ENCODE measurements at places on chromosomes 7 and 10.

- DNase-seq = no peak
Measured at GRCh38 chr7:34207810-34208209, 302.5 kb downstream of the BMPER start.

DNA sequence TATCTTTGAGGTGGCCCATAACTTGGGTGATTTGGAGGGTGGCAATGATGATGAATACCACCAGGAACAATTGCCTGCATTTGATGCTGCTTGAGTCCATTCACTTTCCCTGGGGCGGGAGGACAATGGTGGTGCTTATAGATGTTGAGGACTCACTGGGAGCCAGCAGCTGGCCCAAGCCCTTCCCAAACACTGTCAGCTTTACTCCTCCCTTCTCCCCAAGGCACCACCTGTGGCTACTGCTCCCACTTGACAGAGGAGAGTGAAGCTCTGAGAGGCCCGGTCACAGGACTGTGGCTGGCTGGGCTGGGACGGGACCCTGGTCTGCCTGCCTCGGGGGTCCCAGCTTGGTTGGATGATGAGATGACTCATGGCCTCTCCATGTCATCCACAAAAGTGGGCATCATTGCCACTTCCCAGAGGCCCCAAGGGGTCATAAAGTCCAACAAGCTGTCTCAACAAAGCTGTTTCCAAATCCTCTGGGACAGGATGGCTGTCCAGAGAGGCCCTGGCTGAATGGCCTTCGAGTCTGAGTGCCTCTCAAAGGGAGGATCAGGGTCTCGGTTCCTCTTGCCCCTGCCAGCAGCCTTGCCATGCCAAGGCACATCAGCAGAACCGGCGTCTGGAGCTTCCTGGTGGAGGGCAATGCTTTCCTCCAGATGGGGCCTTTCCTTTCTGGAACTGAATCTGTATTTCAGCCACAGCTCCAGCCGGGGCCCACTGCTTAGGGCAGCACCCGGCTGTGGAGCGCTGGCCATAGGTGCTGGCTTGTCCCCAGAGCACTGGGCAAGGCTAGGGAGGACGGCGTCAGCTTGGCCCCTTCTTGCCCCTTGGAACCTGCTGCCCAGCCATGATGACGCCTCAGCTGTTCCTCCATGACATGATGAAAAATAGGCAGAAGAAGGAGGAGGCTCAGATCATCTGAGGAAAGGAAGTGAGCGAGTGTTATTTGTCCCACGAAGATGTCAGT lies 47.0 kb upstream of the PLEKHA1 start:
- DNase-seq = no peak

DNA sequence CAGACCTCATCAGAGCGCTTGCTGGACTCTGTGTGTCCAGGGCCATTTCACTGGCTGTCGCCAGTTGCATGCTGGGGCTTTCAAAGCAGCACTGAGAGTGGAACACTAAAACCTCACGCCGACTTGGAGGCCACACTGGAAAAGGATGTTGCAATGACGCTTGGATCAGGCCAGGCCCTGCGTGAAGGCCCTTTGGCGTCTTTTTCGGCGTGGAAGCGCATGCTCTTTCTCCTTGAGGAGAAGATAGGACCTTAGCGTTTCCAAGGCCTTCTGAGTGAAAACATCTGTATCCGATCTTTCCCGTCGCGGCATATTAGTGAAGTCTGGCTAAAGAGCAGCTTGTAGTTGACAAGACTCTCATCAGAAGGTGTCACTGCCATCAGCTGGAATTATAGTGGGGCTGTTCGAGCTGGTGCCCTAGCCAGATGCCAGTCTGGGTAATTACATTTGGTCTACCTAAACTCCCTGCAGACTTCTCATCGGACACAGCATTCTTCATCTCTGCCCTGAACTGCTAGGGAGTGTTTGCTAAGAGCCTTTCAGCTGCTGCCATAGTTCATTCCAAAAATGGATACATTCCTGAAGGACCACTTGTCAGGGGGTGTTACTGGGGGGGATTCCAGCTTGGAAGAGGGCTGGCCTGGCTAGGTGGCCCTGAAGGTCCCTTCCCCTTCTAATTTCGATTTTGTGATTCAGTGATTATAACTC lies 167.7 kb upstream of the TCF7L2 start:
- DNase-seq = no peak

GRCh38 chr10:61543831-61544230 lies 90.7 kb upstream of the TMEM26 start:
- DNase-seq = no peak

DNA sequence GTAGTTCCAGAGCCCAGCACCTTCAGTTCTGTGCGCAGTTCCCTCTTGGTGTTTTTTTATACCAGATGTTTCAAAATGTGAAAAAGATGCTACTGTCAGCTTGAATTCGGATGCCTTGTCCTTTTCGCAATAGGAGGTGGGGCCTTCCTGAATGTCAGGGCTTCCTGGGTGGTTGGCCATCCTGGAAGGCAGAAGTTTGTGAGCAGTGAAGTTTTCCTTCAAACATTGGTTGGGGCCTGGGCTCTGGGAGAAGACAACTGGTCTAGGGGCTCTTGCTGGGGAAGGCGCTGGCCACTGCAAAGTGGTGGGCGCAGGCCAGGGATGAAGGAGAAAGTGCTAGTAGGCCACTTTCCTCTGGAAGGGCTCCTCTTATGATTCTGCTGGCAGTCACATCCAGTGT lies 56.8 kb upstream of the JAZF1 start:
- DNase-seq = no peak

DNA sequence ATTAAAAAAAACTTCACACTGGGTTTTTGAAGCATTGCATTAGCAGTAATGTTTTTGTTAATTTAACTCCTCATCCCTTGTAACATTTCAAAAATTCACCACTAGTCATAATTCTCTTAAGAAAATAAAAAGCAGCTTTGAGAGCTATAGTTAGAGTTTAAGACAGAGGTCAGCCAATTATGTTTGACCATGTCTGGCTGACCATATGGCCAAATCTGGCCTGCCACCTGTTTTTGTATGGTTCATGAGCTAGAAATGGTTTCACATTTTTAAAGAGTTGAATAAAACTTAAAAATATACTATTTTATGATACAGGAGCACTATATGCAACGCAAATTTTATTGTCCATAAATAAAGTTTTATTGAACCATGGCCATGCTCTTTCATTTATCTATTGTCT lies 73.0 kb upstream of the LRRTM3 start:
- no peak for DNase-seq

GRCh38 chr10:76925636-76926405 lies 711.8 kb downstream of the KCNMA1 start:
- no peak for DNase-seq

DNA sequence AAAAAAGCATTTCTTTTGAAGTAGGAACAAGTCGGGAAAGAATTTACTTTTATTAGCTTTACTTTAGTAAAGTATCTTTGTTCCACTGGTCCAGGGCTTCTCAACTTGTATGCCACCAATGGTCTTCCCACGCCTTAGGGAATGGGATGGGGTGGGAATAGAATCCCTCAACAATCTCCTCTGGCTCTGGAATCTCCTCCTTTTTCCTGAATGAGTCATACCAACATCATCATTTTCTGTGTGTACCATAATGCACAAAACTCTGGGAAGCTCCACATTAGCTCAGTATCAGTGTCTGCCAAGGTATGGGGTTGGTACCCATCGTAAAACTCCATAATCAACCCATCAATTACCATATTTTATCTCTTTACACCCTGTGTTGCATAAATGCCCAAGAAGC lies 159.4 kb upstream of the BMPER start:
- no peak for DNase-seq

- no peak for DNase-seq
Measured at GRCh38 chr10:88491314-88491713, 91.8 kb downstream of the RNLS start.

- DNase-seq = no peak
Measured at GRCh38 chr7:1768832-1769231, 98.8 kb downstream of the ELFN1 start.

DNA sequence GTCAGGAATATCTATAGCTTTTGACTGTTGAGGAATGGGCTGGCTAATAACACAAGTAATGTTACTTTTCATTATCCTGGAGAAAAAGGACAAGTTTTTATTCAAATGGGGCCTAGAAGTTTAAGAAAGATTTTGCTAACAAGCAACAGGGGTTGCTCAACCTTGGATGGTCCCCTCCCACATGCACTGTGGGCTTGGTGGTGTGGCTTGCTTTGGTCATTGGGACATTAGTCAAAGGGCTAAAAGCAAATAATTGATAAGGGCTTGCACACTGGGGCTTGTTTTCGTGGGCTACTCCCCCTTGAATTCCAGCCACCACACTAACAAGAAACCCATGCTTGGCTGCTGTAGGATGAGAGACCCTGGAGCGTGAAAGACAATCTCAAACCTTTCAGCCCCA lies 127.6 kb downstream of the JCAD start:
- DNase-seq = no peak
